Esophagus squamous epithelium (tissue), 5 donors: ENCODE measurements at places on chromosomes 11 and 22. TPM values are rescaled to one million over a fixed set of nuclear protein-coding genes. Genes with fewer than 3 reads are reported as not detected.

DNA sequence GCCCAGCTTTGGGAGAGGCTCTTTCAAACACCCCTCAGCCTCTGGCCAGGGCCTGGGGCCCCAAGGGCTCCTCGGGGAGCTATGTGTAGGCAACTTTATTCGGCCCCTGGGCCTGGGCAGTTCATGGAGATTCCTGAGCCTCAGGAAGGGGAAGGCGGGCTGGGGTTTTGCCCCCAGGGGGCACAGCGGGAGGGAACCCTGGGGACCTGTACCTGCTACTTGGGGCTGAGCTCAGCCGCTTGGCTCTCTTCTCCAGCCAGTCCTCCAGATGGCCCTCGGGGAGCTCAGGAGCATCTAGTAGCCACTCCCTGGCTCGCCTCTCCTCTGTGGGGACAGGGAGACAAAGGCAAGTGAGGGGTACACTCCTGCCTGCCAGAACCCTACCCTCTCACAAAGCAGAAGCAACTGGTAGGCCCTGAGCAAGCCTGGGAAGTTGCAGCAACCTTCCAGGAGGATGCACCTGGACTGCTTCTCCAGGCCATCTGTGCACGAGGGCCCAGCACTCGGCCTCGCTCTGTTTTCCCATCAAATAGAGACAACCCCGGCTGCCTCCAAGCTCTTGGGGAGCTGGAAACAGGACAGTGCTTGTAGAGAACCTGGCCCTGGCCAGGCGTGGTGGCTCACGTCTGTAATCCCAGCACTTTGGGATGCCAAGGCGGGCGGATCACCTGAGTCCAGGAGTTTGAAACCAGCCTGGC, 18.5 kb downstream of the CABP7 start:
- DNase-seq = no peak

DNA sequence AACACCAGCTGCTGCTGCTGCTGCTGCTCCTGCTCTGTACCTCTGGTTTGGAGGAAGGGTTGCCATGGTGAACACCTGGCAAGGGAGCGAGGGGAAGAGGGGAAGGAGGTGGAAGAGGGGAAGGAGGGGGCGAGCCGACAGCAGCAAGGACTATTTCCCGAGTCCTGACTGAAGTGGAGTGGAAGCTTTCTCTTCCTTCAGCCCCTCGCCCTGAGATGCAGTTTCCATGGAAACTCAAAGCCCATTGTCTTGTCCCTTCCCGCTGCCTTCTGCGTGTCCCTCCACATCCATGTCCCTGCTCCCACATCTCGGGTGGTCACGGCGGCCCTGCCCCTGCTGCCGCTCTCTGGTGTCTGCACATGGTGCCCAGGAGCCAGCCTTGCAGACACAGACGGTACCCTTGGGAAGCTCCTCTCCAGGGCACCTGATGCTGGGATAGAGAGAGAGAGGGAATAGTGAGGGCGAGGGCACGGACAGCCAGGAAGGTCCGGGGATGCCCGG, 28.6 kb downstream of the FAM83F start:
- no peak for DNase-seq

DNA sequence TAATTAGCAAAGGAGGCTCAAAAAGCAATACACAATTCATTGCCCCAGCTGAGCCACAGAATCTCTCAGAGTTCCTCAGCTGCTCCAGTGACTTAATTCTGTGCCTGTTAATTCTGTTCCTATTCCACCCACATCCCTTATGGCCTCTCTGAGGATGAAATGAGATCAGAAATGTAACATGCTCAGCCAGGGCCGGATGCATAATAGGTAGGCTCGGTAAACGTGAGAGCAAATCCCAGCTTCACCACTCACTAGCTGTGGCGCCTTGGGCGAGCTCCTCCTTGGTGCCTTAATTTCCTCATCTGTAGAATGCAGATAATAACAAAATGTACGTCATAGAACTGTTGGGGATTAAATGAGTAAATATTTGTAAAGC, 42.8 kb upstream of the DKK3 start:
- no peak for DNase-seq

DNA sequence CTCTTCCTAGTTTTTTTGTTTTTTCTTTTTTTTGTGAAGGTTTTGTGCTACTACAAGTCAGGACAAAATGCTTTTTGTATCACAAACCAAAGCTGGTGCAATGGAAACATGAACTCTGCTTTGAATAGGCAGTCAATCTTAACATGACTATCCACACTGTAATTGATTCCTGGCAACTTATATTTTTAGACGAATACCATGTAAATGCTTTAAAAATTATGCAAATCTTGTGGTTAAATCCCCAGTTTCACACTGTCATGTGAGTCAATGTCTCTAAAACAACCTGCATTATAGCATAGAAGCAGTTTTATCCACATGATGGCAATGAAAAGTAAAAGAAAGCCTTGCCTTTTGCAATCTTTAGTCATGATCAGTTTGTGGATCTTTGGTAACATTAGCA, 8.9 kb downstream of the TRPC6 start:
- DNase-seq = no peak

Gene CD6
- 1.2 TPM for total RNA-seq

Gene FDXACB1
- 3.3 TPM for total RNA-seq

Gene UPB1
- not detected for total RNA-seq

Gene BCO2
- 17.0 TPM for total RNA-seq

Gene APOL1
- total RNA-seq = 28.6 TPM

Gene ADAMTS15
- 5.7 TPM for total RNA-seq
